ENCODE measurements at places on chromosomes 4 and X. TPM values are rescaled to one million over a fixed set of nuclear protein-coding genes. Genes with fewer than 3 reads are reported as not detected.

SPACA5B gene
- not detected for total RNA-seq

BST1 gene
- total RNA-seq: 13.3 TPM

GASK1B gene
- 99.3 TPM for total RNA-seq

RPL10 gene
- 2,577 TPM for total RNA-seq

HEPH gene
- 0.47 TPM for total RNA-seq

NWD2 gene
- total RNA-seq: not detected

FHDC1 gene
- under 0.01 TPM for total RNA-seq

DCX gene
- not detected for total RNA-seq

HMGN5 gene
- 1.2 TPM for total RNA-seq

ABCD1 gene
- 6.8 TPM for total RNA-seq

TMPRSS11B gene
- total RNA-seq: not detected

COL25A1 gene
- total RNA-seq: 4.6 TPM

L1CAM gene
- 0.09 TPM for total RNA-seq

Data from endothelial cell of coronary artery (primary cell).